Esophagus squamous epithelium (tissue), 5 donors: ENCODE measurements at places on chromosomes 1 and 21.

GRCh38 chr1:162458236-162458635 is 39.4 kb upstream of the UHMK1 start:
- no peak for DNase-seq

DNA sequence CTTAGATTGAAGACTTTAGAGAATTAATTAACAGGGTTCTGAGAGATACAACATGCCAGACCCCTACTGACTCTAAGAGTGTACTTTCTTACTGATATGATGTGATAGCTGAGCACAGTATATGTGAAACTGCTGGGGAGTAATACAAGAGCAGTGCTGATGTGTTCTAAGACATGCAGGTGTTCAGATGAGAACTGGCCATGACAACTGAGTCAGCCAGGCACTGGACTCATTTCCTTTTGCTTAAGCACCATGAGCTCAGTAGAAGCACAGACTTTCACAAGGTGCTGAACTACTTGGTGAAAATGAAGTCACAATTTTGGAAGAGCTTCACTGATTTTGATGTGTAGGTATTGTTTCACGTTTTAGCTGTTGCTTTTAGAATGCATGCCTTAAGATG is 15.9 kb upstream of the POGZ start:
- no peak for DNase-seq

DNA sequence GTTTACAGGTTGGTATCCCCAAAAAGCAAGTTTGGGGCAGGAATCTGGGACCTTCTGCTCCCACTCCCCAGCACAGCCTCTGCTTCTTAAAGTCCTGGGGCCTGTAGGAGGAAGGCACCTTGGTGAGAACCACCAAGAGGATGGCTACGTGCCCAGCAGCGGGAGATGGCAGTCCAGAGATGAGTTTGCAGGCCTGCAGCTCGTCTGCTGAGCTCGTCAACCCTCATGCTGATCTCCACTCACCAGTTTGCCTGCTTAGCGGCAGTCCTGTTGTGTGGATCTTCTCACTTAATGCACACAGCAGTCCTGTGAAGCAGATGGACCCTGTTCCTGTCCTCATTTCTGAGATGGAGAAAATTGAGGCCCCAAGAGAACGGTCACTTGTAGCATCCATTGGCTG is 160.5 kb downstream of the DYRK1A start:
- no peak for DNase-seq

- no peak for DNase-seq
These were observed 439.4 kb downstream of the CAMTA1 start for GRCh38 chr1:7224644-7225043.

- DNase-seq, result no peak
These were observed 700 bp upstream of the CCDC28B start for GRCh38 chr1:32199717-32200072.

DNA sequence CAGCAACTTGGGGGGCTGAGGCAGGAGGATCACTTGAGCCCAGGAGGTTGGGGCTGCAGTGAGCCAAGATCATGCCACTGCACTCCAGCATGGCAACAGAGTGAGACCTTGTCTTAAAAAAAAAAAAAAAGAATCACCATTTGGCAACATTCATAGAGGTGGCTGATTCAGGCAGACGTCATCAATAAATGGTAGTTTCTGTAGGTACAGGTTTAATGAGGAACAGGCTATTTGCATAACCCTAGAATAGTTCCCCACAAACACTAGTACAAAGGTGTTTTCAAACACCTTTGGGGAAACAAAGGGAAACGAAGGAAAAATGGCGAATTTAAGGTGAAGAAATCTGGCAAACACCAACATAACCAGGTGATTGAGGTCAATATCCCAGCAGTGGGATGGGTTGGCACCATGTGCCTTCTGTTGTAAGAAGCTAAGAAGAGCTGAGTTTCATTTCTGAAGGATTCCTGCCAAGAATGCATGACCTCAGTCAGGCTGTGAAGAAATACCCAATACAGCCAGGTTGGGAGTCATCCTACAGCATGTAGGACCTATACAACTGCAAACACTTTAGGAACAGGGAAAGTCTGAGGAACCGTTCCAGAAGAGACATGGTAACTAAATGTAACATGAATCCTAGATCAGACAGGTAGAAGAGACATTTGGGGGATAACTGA is 5.6 kb downstream of the LPAR3 start:
- DNase-seq, result no peak

GRCh38 chr1:197776351-197777105 is 1.2 kb upstream of the DENND1B start:
- no peak for DNase-seq
